T-helper 9 cell (primary cell): ENCODE measurements at places on chromosomes 2 and 18.

GRCh38 chr2:161425728-161426454, 9.8 kb downstream of the TBR1 start:
- DNase-seq, result no peak

GRCh38 chr2:224155896-224156295, 116.8 kb upstream of the SERPINE2 start:
- no peak for DNase-seq

- no peak for DNase-seq
Observed at GRCh38 chr2:233060980-233061590, 943 bp downstream of the INPP5D start.

- DNase-seq, result no peak
Observed at GRCh38 chr2:232422051-232422450, 15.4 kb downstream of the ALPG start.

DNA sequence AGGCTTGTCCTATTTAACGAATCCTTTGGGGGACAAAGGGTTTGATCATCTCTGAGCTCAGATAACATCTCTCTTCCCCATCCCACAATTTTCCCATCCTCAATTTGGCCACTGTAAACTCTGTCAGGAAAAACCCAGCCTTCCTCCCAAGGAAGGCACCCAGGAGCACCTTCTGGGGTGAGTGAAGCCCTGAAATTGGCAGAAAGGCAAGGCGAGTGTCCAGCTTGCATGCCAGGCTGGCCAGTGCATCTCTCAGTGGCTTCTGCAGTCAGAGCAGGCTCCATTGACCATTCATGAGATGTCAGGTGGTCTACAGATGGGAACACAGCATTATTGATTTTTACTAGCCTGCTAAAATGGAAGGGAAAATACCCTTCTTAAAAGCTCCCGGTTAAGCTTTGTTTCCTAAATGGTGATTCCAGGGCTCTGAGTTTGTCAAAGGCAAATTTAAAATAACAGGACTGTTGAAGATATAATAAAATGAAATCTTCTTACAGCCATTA, 83.2 kb upstream of the BOD1L2 start:
- no peak for DNase-seq

- DNase-seq, result no peak
Observed at GRCh38 chr18:40056079-40056692, 1898.8 kb upstream of the PIK3C3 start.

- DNase-seq, result no peak
Observed at GRCh38 chr18:34794348-34794747, 84.2 kb downstream of the DTNA start.

GRCh38 chr2:159792036-159792435, 6.0 kb downstream of the CD302 start:
- DNase-seq, result no peak

- DNase-seq, result no peak
Observed at GRCh38 chr2:58649756-58650155, 408.6 kb upstream of the FANCL start.

GRCh38 chr2:202716114-202716718, 81.4 kb downstream of the FAM117B start:
- DNase-seq, result no peak

GRCh38 chr2:58540681-58541080, 299.6 kb upstream of the FANCL start:
- no peak for DNase-seq

GRCh38 chr2:151729415-151729811, 4.9 kb downstream of the NEB start:
- DNase-seq, result no peak

DNA sequence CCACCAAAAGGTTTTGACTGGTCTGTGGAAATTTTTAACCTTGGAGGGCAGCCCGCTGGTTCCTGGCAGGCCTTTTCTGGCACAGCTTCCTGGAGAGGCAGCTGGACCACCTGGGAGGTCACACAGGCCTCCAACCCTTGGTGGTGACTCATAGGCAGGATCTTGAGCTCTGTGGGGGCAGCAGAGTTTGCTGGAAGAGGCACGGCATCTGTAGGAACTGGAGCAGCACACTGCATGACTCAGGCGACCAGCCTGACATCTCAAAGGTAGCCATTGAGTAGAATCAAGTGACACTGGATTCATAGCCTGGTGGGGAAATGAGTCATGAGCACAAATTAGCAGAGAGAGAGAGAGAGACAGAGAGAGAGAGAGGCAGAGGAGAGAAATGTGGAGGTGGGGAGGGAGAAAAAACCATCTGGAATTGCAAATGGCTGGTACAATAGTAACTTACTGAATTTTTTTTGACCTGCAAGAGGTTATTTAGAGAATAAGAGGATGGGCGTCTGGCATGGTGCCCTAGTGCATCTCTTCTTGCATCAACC, 57.4 kb downstream of the TRPM8 start:
- no peak for DNase-seq

- DNase-seq, result no peak
Observed at GRCh38 chr2:142254031-142254430, 123.2 kb upstream of the LRP1B start.

DNA sequence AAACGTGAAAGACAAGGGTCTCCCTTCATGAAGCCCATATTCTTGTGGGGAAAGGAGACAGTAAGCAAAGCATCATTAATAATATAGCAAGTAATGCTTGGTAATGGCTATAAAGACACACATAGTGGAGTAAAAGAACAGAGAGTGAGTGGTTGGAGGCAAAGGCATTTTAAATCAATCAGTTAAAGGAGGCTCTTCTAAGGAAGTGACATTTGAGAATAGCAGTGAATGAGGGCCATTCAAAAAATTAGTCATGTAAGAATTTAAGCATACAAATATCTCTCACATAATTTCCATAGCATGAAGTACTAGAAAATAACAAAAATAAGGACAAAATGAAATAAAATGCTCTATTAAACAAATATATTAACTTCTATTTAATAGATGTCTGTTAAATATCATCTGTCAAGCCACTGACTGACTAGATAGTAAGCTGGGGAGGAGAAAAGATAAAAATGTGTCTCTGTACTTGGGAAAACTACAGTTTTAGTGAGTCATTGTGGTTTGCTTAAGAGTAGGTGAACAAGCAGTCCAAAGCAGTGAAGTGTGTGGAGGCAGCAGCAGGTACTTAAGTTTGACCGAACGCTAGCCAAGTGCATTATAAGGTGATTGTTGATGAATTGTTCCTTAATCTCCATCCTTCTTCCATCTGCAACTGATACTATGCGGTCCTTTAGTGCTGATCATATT, 160.1 kb downstream of the PARD3B start:
- no peak for DNase-seq

- no peak for DNase-seq
Observed at GRCh38 chr2:212109792-212110680, 428.6 kb downstream of the ERBB4 start.

DNA sequence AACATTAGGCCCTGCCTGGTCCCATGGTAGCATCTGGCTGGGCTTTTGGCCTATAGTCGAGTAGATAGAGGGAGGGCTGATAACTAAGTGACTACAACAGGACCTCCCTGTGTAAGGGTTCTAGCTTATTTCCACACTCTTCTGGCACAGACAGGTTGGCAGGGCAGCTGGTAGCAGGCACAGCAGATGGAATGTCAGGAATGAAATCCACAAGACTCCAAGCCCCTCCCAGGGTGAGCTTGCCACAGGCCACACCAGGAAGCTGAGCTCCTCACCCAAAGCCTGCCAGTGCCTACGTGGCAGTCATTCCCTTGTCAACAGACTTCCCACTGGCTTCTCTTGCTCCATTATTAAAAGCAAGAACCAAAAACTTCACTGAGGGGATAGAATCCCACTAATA, 20.7 kb upstream of the C1QL2 start:
- no peak for DNase-seq

GRCh38 chr2:60106836-60107529, 446.5 kb downstream of the BCL11A start:
- no peak for DNase-seq

GRCh38 chr2:25854613-25855012, 23.7 kb downstream of the ASXL2 start:
- DNase-seq, result no peak

- no peak for DNase-seq
Observed at GRCh38 chr18:45197526-45197970, 417.7 kb upstream of the SLC14A2 start.

DNA sequence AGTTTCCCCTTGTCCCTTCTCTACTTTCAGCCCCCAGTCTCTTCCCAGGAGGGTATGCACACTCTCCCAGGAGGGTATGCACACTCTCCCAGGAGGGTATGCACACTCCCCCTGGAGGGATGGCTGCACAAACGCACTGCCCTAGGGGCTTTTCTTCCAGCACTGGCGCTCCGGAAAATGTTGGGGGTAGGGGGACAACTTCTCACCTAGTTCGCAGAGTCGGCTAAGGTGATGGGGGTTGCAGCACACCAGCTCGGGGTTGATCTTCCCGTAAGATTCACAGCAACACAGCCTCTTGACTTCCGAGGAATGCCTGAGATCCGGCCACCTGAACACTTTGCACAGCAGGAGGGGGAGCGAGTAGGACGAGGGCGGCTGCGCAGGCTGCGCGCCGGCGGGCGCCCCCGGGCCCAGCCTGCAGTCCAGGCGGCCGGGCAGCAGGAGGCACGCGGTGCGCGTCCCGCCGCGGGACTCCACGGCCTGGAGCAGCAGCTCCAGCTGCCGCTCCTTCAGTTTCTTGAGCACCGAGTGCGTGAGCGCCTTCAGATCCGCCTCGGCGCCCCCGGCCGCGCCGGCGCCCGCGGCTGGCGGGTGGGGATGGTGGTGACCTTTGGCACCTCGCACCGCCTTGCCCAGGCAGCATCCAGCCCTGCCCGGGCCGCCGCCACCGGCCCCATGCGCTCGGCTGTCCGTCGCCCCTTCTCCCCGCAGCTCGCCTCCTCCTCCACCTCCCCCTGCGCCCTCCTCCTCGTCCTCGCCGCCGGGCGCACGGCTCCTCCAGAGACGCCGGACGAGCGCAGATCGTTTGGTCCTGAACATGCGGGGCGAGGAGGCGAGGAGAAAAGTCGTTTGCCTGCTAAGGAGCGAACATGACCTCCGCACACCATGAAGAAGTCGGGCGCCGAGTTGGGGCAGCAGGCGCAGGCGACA, 894 bp downstream of the SMAD7 start:
- no peak for DNase-seq

DNA sequence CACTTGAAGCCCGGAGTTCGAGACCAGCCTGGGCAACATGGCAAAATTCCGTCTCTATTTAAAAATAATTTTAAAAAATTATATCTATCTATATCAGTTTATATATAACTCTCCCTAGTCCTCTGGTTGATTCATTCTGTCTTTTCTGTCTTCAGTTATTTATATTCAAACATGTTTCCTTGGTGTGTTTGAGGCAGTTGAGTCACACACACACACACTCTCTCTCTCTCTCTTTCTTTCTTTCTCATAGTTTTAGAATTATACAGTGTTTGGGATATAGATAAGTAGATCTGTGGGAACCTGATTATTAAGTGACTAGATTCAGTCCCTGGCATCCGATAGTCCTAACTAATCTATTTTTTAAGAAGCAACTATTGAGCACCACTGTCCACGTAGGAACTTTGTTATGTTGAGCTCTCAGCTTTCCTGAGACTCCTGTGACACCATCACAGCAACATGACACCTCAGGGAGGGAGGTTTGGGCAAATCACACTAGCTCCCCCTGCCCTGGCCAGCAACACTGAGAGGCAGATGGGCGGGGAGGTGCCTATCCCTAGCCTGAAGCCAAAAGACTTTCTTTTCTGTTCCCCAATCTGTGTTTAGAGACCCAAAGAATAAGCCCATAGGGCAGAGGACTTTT, 482.7 kb downstream of the DLGAP1 start:
- DNase-seq, result no peak

GRCh38 chr18:11398625-11399024, 210.8 kb upstream of the SLC35G4 start:
- DNase-seq, result no peak

- DNase-seq, result no peak
Observed at GRCh38 chr2:181294979-181295378, 162.2 kb upstream of the ITGA4 start.

GRCh38 chr18:48216639-48217257, 192.4 kb downstream of the ZBTB7C start:
- DNase-seq, result no peak

DNA sequence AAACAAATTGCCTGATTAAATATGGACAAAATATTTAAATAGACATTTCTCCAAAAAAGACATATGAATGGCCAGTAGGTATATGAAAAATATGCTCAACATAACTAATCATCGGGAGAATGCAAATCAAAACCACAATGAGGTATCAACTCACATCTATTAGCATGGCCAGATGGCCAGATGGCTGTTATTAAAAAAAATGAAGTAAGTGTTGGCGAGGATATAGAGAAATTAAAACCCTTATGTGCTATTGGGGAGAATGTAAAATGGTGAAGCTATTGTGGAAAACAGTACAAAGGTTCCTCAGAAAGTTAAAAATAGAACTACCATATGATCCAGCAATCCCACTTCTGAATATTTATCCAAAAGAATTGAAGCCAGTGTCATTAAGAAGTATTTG, 272.3 kb upstream of the ZNF804A start:
- no peak for DNase-seq
